SJSA1 (cell line): ENCODE measurements at places on chromosomes 11 and 22.

DNA sequence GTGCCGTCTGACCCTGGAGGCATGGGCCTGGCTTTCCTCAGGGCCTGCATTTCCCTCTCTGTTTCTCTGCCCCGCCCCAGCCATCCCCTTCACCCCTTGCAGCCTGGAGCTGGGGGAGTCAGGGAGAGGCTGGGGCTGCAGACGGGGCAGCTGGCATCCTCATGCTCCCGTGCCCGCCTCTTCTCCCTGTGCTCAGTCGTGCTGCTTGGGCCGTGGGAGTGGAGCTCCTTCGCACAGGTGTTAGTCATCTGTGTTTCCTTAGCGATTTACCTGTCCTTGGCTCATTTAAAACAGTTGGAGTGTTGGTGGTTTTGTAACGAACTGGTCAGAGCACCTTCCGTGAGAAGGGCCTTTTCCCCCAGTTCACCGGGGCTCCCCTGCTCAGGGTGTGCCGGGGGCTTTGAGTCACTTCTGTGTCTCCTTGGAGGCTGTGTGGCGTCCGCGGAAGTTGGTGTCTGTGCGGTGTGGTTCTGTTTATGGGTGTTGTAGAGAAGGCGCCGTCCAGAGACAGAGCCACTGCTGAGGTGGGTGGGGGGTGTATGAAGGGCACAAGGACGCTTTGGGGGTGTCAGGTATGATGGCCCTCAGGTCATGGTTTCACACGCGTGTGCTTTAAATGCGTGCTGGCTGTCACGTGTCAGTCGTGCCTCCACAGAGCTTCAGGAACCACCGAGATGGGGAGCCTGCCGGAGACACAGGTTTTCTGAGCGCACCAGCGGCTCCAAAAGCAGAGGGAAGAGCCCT lies 19.5 kb downstream of the BRSK2 start:
- DNase-seq, result no peak

GRCh38 chr11:31956310-31956709 lies 134.6 kb upstream of the RCN1 start:
- DNase-seq, result no peak

DNA sequence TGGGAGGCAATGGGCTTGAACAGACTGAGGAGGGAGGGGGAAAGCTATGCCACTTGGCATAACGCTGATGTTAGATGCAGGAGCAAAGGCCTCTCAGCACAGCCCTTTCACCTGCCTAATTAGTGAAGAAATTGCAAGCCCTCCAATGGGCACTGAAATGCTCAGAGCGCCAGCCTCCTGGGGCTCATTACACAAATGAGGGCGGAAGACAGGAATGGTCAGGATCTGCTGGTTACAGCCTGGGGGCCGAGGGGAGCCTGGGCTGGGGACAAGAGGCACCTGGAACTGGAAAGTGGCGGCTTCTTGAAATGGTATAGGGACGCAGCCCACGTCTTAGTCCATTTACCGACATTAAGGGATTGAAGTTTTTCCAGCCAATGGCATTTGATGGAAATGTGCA lies 50.2 kb upstream of the PLET1 start:
- DNase-seq, result no peak

- peak; percentile 73 for DNase-seq
These were observed 11.8 kb downstream of the TBC1D10A start for GRCh38 chr22:30314915-30315314.

DNA sequence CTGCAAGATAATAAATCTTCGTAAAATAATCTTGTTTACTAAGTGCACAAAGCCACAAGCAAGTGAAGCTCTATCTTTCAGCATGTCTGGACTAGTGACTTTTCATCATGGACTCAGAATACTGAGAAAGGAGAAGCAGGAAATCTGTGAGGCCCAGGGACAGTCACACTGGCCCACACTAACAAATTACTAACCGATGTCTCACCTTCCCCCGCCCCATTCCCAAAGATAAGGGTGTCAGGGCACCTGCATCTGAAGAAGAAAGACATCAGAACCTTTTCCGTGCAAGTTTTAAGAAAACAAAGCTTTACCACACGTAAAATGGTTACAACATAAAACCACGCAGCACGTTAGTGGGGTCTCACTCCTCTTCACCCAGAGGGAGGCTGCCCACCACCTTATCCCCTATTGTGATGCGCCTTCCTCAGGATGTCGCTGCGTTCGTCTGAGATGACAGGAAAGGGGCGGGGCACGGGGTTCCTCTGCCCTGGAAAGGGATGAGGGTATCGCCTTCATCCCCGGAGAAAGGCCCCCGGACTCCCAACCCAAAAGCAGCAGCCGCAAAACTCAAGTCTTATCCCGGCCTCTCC lies 616 bp downstream of the BTBD10 start:
- DNase-seq, result peak; percentile 74

DNA sequence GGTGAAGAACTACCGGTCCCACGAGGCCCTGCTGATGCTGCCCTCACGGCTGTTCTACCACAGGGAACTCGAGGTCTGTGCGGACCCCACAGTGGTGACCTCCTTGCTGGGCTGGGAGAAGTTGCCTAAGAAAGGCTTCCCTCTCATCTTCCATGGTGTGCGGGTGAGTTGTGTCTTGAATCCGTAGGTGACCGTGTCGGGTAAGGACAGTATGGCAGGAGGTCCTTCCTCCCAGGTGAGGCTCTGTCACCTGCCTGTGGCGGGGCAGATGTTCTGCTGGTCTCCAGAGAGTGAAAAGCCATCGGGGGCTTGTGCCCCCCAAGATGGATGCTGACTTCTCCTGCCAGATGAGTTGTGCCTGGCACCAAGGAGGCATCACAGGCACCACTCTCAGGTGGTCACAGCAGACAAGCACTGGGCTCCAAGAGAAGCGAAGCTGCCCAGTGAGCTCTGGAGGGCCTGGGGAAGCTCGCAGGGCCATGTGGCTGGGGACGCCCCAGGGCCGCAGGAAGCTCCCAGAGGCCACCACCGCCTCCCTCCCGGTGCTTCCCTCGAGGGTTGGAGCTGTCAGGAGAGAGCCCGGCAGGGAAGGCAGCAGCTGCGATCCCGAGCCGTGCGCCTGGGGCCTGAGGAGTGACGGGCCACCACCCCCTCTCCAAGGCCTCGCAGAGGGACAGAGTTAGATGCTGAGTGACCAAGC lies 17.3 kb upstream of the PANX2 start:
- peak; percentile 38 for DNase-seq

DNA sequence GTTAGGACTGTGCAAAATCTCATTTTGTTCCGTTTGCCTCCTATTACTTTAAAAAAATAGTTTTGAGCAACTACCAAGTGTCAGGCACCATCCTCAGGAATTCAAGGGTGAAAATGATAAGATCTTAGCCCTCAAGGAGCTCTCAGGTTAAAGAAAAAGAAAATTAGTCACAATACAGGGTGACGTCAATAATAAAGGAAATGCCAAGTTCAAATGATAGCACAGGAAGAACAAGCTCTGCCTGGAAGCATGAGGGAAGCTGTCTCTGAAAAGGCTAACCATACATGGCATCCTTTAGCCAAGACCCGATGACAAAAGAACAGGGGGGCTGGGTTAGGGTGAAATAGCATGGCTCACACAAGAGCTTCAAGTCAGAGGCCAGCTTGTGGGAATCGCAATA lies 11.1 kb upstream of the MPZL2 start:
- DNase-seq, result no peak

DNA sequence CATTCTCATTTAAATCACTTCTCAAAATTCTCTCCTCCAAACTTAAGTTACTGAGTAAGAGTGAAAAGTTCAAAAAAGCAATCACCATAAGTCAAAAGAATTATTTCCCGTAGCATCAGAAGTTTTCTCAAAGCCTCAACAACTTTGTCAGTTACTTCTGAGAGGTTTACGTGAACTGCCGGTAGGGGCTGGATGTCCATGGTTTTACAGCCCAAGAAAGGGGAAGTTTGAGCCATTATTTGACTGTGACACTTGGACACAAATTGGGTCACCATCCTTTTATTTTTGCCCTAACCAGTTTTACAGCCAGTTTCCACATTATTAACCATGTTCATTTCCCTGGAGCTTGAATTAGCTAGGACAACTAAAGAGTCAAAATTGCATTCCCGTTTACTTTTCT lies 7.5 kb downstream of the POU2AF3 start:
- DNase-seq, result no peak

DNA sequence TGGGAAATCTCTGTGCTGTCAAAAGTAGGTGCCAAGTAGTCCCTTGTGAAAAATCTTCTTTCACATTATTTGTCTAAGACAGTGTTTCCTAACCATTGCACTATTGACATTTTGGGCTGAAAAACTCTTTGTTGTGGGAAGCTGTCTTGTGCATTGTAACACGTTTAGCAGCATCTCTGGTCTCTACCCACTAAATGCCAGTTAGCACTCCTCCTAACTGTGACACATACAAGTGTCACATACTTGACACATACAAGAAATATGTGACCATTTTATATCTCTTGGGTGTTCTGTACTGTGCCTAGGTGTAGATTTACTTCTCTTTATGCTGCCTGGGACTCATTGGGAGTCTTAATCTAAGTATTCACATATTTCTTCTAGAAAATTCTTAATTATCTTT lies 57.8 kb downstream of the NXPE1 start:
- DNase-seq, result peak; percentile 9

DNA sequence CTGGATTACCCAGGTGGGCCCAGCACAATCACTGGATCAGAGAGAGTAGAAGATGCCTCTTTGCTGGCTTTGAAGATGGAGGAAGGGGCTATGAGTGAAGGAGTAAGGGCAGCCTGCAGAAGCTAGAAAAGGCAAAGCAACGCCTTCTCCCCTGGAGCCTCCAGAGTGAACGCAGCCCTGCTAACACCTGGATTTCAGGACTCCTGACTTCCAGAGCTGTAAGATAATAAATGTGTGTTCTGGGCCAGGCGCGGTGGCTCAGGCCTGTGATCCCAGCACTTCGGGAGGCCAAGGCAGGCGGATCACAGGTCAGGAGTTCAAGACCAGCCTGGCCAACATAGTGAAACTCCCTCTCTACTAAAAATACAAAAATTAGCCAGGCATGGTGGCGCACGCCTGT lies 102.4 kb downstream of the MORC2 start:
- DNase-seq, result peak; percentile 21

- DNase-seq, result peak; percentile 16
These were observed 36.6 kb downstream of the PARVG start for GRCh38 chr22:44217346-44217745.

- no peak for DNase-seq
These were observed 37.0 kb downstream of the SFI1 start for GRCh38 chr22:31533374-31533773.

- DNase-seq, result no peak
These were observed 581 bp upstream of the FBXO3 start for GRCh38 chr11:33774736-33775466.

DNA sequence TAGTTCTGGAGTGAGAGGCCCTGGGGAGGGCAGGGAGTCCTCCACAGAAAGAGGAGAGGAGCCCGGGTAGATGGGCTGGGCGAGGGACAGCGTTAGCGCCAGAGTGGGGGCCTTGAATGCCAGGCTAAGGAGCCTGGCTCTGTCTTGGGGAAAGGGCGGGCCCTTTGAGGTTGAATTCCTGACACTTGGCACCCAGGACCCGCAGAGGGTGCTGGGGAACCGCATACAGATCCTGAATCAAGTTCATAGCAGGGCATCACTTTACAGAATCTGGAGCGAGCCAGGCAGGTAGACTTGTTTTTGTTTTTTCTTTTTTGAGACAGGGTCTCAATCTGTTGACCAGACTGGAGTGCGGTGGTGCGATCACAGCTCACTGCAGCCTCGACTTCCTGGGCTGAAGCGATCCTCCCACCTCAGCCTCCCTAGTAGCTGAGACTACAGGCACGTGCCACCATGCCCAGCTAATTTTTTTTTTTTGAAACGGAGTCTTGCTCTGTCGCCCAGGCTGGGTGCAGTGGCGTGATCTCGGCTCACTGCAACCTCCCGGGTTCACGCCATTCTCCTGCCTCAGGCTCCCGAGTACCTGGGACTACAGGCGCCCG lies 6.1 kb downstream of the CARNS1 start:
- no peak for DNase-seq

DNA sequence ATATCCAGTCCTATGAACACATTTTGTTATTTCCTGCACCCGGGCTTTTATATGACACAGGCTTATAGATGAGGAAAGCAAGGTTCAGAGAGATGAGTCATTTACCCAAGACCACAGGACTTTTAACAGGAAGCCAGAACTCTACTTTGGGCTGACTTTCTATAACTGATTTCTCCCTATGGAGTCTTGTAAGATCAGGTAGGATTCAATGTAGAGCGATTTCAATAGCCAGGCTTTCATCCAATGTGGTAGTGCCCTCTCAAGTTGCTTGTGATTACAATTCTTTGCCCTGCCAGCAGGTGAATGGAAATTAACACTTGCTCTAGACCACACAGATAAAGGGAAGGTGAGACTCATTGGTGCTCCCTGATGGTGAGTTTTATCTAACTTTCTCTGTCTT lies 378.3 kb downstream of the INSC start:
- DNase-seq, result no peak
